ENCODE measurements at places on chromosomes 4 and X.

GRCh38 chrX:153446950-153447580, 1.2 kb upstream of the TREX2 start:
- DNase-seq: no peak

- DNase-seq: no peak
These were observed 628.9 kb downstream of the TLL1 start for GRCh38 chr4:166501941-166502382.

DNA sequence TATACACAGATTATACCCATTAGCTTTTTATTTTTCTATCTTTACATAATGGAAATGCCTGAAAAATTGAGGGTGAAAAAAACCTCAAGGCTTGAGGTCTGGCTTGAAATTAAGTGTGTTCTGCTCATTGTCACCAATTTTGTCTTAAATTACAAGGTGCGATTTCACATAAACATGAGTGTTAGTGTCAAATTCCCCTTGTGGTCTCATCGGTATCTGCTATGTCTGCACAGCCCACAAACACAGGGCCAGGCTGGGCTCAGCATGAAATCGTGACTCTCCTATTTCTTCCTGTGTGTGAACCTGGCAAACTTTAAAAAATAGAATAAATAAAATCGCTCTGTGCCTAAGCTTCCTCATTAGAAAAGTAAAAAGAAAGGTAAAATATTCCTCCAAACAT, 109.1 kb downstream of the CRLF2 start:
- no peak for DNase-seq

DNA sequence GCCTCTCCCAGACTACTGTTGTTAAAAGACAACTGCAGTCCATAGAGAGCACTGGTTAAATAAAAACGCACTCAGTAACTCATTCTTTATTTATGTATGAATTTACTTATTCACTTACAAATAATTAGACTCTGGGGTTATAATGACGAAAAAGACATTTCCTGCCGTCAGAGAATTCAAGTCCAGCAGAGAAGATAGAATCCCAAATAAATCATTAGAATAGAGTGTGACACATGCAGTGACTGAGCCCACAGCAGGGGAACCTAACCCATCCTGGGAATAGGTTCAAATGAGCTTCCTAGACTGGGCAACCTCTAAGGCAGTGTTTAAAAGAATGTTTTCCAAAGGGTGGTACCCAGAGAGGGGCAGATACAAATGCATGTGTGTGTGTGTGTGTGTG, 53.9 kb downstream of the FGFBP1 start:
- no peak for DNase-seq

- no peak for DNase-seq
These were observed 48.4 kb downstream of the ZBTB49 start for GRCh38 chr4:4338210-4339001.

DNA sequence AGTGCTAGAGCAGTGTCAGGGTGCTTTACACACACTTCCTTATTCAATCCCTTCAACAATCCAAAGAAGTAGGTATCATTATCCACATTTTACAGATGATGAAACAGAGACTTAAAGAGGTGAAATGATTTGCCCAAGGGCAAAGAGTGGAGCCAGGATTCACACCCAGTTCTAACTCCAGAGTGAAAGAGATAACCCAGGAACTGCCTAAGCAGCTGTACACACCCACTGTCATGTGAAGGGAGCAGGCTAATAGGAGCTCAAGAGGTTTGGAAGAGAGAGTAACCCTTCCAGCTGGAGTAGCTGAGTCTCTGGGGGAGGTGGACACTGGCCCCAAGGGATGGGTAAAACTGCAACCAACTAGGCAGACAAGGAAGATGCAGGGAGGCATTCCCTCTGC, 92.5 kb downstream of the FBXL5 start:
- DNase-seq: no peak

DNA sequence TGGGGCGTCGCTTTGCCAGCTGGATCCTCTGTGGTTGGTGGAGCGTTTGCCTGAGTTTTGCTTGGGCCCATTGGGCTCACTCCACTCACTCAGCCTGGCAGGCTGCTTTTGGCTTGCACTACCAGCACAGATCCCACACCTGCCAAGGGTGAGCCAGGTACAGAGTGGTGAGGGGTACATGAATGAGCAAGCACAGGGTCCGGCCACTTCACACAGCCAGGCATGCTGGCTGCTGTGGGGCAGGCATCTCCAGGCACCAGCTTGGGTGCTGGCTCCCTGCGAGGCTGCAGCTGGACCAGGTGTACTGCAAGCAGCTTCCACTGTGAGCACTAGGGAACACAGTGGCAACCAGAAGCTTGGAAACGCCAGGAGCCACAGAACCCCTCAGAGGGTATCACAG, 60.1 kb upstream of the NPNT start:
- no peak for DNase-seq

DNA sequence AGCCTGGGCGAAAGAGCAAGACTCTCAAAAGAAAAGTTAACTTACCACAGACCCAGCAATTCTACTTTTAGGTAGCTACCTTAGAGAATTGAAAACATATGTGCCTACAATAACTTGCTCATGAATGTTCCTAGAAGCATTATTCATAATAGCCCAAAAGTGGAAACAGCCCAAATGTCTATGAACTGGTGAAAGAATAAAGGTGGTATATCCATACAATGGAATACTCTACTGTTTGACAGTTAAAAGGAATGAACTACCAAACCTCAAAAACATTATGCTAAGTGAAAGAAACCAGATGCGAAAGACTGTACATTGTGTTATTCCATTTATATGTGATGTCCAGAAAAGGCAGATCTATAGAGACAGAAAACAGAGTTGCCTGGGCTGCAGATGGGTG, 131.4 kb downstream of the UCHL1 start:
- DNase-seq: no peak

GRCh38 chr4:105451346-105451745, 22.5 kb downstream of the PPA2 start:
- DNase-seq: no peak

- DNase-seq: no peak
These were observed 15.5 kb downstream of the MCF2 start for GRCh38 chrX:139692506-139692849.

DNA sequence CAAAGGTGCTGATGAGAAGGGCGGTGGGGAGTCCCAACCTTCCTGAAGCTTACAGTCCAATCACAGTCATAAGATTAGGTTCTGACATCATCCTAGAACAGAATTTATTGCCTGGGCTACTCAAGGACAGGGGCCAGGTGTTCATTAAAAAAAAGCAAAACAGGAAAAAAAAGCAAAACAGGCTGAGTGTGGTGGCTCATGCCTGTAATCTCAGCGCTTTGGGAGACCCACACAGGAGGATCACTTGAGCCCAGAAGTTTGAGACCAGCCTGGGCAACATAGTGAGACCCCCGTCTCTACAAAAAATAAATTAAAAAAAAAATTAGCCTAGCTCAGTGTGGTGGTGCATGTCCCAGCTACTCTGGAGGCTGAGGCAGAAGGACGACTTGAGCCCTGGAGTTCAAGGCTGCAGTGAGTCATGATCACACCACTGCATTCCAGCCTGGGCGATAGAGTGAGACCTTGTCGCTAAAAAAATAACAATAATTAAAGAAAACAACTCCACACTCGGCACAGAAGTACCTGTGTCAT, 3.0 kb downstream of the RAB9A start:
- no peak for DNase-seq

GRCh38 chrX:44344687-44345086, 1.2 kb upstream of the EFHC2 start:
- no peak for DNase-seq

DNA sequence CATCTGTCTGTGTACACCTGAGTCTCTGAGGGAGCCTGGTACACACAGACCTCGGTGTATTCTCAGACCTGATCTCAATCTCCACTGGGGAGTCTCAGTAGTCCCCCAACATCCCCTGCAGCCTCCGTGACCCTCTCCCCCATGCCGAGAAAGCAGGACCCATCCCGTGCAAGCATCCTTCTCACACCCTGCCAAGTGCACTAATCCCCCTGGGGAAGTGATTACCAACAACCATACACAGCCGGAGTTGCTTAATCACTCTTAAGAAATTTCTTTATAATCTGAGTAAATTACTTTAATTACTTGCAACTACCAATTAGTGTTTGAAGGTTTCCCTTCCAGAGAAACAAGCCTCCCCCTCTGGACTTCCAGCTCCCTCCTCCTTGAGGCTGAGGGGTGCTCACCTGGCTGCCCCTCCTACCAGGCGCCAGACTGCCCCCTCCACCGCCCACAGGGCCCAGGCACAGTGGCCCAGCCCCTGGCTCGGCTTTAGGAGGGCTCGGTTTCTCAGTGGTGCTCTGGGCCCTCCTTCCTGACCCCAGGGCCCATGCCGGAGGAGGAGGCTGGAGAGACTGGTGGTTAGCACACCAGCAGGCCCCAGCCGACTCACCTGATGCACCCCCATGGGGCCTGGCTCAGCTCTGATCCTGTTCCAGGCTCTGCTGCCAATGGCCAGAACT, 43.8 kb downstream of the PJA1 start:
- DNase-seq: no peak

DNA sequence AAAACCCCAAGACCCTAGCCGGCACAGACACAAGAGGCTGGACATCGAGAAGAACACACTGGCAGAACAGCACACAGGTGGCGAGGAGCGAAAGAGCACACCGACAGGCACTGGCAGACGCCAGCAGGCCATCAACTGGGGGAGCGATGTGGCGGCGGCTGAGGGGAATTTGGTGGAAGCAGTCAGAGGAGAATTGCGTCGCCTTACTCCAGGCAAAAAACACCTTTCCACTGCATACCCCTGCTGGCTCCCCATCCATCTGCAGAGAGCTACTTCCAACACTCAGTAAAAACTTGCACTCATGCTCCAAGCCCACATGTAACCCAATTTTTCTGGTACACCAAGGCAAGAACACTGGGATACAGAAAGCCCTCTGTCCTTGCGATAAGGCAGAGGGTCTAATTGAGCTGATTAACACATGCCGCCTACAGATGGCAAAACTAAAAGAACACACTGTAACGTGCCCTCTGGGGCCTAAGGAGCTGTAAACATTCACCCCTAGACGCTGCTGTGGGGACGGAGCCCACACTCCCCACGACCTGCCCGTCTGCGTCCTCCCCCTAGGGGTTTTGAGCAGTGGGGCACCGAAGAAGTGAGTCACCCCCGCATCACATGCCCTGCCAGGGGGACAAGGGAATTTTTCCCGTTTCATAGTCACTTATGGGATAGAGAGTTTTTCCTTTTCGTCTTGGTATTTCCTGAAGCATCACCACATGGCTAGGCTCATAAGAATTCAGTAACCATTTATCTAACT, 262.3 kb downstream of the KCTD8 start:
- DNase-seq: no peak

GRCh38 chrX:72392816-72393800, 87.4 kb upstream of the CITED1 start:
- DNase-seq: no peak

DNA sequence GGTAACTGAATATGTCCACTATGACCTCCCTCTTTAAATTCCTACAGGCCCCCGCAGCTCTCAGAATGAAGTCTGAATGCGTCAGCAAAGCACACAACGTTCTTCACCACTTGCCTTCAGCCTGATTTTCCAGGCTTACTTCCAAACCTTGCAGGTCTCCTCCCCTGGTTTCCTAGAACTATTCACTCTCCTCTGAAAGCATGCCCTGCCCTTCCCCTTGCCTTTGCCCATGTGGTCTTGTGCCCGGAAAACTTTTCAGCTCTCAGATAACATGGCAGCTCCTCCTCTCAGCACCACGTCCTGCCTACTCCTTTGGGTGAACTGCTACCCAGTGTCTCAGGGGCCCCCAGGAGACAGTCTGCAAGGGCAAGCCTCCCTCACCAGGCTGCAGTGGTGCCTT, 268.5 kb upstream of the LDB2 start:
- no peak for DNase-seq

DNA sequence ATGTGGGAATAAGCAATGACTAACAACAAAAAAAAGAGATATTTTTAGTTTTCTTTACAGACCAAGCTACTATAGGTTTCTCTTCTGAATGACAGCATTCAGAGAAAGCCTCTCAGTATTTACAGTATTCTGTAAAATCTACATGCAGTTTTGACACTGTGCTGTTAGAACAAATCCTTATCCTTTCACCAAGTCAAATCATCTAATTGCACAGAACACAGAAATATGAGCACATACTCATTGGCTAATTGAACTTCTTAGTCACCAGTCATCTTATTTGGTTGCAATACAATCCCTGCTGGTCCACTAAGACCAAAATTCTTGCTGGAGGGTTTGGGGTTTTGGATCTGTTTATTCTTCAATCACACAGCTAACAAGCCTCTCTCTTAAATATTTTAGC, 5.7 kb downstream of the ACOT9 start:
- no peak for DNase-seq

DNA sequence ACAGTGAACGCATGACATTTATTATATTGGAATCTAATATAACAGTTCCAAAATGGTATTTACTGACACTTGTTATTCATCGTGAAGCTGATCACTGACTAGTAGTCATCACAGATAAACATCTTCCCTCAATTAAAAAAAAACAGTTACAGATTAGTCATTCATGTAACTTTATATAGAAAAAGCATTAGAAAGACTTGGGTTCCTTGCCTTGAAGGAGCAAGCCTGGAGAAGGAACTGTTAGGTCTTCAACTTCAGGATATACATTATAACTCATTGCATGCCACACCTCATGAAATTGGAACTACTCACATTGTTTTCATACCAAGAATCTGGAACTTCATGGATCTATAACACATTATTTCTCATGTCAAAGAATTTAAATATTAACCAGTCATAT, 317.7 kb downstream of the CCSER1 start:
- no peak for DNase-seq

DNA sequence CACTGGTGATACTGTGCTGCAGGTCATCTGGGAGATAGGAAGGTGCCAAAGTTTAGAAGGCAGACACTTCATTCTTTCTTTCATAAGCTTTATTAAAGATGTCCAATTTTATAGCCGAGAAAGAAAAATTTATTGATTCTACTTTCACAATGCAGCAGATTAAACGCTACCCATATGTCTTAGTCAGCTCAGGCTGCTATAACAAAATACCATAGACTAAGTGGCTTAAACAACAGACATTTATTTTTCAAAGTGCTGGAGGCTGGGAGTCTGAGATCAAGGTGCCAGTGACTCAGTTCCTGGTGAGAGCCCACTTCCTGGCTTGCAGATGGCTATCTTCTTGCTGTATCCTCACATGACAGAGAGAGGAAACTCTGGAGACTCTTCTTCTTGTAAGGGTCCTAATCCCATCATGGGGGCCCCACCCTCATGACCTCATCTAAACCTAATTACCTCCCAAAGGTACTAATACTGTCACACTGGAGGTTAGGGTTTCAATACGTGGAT, 33.4 kb upstream of the KLHL34 start:
- DNase-seq: no peak

DNA sequence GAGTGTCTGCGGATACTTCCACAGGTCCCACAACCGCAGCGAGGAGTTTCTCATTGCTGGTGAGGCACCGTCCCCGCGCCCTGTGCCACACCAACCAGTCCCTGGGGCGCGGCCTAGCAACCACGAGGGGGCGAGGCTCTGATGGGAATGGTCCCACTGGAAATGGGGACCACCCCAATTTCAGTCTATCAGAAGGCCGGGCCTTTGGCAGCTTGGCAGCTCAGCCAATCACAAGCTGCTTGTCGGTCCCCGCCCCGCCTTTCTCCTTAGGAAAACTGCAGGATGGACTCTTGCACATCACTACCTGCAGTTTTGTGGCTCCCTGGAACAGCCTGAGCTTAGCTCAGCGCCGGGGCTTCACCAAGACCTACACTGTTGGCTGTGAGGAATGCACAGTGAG, 3.0 kb downstream of the TIMP1 start:
- no peak for DNase-seq

Measured in stimulated activated CD8-positive, alpha-beta memory T cell treated with anti-CD3 and anti-CD28 coated beads, Interleukin-7, amount 100 ng/mL, for 24 hours (primary cell).